ENCODE measurements at places on chromosomes 3 and 15. TPM values are rescaled to one million over a fixed set of nuclear protein-coding genes. Genes with fewer than 3 reads are reported as not detected.

The MITF gene
- total RNA-seq = 1.3 TPM

The NEK10 gene
- 0.23 TPM for total RNA-seq

The RTP3 gene
- total RNA-seq = not detected

The DPPA2 gene
- not detected for total RNA-seq

The HTR3E gene
- total RNA-seq = not detected

The COL6A5 gene
- total RNA-seq = not detected

The IL17RE gene
- total RNA-seq = 10.8 TPM

The CD96 gene
- total RNA-seq = 0.08 TPM

The RBPMS2 gene
- not detected for total RNA-seq

The CHRNA5 gene
- 3.8 TPM for total RNA-seq

Measured in hair follicular keratinocyte (primary cell).